ENCODE measurements at places on chromosomes 6 and 20.
A peak's percentile ranks its signal among the peaks of the same experiment; 100 is the strongest.

DNA sequence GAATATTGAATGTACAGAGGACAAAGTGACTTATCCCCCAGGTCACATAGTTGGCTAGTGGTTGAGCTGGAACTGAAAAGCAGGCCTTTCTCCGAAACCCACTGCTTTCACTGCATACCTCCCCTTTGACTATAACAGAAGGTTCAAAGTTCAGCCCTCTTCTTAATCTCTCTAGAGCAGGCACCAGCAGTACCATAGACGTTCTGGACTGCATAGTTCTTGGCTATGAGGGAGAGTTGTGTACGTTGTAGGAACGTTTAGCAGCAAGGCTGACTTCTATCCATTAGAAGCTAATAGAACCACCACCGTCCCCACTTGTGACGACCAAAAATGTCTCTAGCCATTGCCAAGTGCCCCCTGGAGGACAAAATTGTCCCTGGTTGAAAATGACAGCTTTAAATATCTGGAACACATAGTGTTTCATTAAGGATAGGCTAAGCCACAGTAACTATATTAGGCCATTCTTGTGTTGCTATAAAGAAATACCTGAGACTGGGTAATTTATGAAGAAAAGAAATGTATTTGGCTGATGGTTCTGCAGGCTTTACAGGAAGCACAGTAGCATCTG lies 123.8 kb upstream of the MTHFD1L start:
- DNase-seq: peak; percentile 15

- DNase-seq: no peak
These were observed 24.6 kb upstream of the BMP6 start for GRCh38 chr6:7701212-7701834.

DNA sequence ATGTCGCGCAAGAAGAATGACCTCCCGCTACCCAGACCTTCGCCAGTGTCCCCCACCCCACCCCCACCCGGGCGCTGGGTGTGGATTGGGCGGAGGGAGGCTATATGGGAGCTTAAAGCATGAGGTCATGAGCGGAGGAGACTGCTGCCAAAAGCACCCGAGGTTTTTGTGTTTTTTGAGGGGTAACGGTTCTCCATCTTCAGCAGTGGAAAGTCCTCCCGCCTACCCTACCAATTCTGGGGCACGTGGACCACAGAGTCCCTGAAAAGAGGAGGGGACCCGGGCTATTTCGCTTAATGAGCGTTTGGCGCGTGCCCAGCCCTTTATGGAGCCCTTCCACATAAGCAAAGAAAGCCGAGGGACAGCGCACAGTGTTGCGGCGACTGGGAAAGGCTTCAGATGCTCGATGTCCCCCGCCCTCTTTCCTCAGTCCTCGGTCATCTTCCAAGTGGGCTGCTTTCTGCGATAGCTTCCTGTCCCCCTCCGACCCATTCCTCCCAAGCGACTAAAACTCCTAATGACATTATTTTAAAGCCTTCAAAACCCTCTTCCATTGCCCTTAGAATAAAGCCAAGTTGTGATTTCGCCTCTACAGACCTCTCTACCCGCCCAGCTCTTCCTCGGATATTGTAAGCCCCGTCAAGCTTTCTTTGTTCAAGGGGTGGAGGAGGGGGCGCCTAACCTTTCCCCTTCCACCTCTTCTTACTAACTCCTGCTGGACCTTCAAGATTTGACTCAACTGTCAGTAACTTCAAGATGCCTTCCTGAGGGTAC lies 2.1 kb upstream of the TRERF1 start:
- DNase-seq: no peak

- no peak for DNase-seq
These were observed 945 bp downstream of the FAXC start for GRCh38 chr6:99348288-99349170.

- DNase-seq: no peak
These were observed 6.1 kb upstream of the ULBP2 start for GRCh38 chr6:149935668-149936067.

All from activated naive CD4-positive, alpha-beta T cell treated with Interleukin-2 at 50 U/mL for 16 hours (primary cell).